ENCODE measurements at places on chromosomes 7 and 10.

DNA sequence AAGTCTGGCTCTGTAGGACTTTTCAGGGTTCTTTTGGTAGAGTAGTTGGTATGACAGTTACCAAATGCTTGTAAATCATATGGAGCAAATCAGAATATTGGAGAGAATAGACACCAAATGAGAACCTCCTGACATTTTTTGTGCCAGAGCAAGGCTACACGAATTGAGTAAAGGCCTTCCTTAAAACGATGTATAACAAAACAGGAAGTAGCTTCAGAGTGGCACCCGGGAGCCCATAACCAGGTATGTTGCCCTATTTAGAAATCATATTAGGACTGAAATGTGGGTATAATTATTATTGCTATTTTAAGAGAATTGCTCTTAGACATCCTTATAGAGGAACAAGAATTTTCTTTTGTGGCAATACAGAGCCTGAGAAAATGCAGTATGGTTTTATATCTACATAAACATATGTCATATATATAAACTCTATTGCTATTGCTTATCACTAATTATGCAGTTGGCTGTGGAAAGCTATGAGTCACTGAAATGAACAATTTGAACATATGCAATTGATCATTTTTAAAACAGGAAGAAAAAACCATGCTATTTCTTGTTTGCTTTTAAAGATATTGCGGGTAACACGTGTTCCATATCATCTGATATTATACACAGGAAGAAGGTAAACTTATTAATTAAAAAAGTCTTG is 197.4 kb upstream of the MTPN start:
- no peak for DNase-seq

- DNase-seq: no peak
Observed at GRCh38 chr7:22601408-22601807, 101.4 kb upstream of the STEAP1B start.

- no peak for DNase-seq
Observed at GRCh38 chr7:68821846-68822245, 776.4 kb upstream of the AUTS2 start.

GRCh38 chr7:47937711-47938573 is 10.3 kb downstream of the PKD1L1 start:
- DNase-seq: no peak

DNA sequence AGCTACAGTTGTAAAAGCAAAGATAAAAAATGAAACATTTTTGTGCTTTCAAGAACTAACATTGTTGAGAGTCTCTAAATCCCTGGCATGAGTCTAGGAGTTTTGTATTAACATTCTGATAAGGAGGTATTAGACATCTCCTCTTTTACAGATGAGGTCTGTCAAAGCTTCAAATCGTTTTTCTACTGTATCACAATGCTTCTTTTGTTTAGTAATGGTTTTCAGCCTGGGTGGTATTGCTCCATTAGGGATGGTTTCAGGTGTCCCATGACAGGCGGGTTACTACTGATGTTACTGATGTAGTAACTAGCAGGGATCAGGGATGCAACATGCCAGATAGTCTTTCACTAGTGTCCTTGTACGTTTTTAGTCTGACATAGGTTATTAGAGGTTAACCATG is 27.4 kb downstream of the STAM start:
- no peak for DNase-seq

DNA sequence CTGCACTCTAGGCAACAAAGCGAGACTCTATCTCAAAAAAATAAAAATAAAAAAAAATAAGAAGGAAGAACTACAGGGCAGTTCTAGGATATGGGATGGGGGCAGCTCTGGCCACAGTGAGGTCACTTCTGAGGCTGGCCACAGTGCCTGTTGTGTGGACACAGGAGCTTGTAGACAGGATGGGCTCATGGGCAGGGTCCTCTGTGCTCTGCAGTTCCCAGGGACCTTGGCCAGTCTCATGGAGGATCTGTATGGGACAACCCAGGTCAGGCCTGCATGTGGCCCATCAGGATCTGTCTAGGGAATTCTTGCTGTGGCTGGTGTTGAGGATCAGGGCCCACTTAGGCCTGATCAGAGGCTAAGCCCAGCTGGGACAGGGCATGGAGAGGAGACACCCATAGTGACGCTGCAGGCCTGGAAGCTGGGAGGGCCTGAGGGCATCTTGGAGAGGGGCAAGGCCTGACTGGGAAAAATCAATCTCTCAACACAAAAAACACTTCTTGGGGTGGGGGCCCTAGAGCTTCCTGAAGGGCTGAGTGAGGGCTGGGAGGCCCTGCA is 19.4 kb upstream of the PAX2 start:
- no peak for DNase-seq

DNA sequence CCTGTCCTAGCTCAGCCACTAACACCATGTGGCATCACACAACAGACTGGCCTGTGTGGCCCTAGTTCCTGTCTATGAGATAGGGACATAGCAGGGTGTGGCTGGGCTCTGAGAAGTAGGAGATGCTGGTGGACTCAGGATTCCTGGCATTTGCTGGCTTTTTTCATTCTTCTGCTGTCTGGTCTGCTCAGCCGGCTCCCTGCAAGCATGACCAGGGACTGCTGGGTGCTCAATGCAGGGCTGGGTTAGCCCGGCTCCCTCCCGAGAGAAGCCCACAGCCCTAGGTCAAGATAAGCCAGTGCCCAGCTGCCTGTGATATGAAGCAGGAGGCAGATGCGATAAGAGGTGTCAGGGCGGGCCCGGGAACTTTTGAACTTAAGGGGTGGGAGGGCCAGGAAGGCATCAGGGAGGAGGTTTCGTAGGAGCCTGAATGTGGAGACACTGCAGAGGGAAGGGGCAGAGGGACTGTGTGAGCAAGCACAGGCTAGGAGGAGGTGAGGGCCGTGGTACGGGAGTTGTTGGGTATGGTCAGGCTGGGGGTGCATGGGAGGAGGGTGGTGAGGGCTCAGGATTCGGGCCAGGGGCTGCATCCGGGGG is 3.5 kb downstream of the AQP1 start:
- no peak for DNase-seq

GRCh38 chr7:16619979-16620408 is 25.6 kb downstream of the ANKMY2 start:
- DNase-seq: no peak

GRCh38 chr7:98137826-98138151 is 31.1 kb downstream of the LMTK2 start:
- DNase-seq: no peak

DNA sequence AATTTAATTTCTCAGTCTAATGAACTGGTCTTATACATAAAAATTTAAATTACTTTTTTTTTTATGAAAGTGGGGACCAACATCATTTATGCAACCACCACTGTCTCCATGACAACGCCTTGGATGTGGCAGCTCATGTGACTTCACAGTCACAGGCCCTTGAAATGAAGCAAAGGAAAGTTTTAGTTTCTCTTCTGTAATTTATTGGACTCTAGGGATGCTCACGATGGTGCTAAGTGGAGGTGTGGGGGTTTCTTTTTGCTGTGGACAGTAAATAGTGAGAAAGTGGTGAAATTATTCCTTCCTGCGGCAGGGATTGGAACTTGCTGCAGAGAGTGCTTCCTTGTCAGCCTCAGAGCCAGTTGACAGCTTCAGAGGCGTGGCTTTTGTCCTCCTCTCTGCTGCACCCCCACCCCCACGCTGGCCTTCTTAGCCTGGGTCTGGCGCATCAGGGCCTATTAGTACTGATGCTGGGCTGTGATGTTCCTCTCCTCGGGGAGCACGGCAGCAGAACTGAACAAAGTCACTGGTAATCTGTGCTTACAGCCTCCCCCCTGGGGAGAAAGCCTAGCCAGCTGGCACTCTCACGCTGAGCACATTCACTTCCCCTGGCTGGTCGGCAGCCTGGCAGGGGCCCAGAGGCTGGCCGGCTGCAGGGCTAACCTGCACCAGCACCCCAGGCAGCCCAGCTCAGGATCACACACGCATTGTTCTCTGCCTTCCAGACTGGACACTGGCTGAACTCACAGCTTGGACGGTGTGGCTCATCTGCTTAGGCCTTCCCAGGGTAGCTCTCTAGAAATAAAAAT is 517.5 kb upstream of the GALNT17 start:
- no peak for DNase-seq

DNA sequence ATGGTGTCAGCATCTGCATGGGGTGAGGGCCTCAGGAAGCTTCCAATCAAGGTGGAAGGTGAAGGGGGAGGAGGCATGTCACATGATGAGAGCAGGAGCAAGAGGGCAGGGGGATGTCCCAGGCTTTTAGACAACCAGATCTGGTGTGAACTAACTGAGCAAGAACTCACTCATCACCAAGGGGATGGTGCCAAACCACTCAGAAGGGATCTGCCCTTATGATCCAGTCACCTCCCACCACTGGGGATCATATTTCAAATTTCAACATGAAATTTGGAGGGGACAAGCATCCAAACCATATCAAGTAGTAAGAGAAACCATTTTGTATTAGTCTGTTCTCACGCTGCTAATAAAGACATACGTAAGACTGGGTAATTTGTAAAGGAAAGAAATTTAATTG is 33.6 kb downstream of the THNSL1 start:
- DNase-seq: no peak

Data from stimulated activated naive CD4-positive, alpha-beta T cell (primary cell).